ENCODE measurements at places on chromosomes 4 and X. TPM values are rescaled to one million over a fixed set of nuclear protein-coding genes. Genes with fewer than 3 reads are reported as not detected.

DNA sequence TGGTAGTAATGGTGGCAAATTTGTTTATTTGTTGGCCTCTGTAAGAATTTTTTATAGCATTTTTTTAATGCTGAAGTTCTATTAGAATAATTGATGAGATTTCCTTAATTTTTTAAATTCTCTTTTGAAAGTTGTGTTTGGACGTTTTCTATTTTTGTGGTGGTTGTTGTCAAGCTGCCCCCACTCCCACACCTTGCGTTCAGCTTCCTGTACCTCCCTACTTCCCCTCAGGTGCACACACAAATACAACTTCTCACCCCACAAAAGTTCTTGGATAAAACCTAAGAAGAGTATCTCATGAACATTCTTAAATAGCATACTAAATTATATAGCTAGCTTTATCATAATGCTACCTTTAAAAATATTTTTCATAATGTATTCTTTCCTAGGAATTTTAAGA lies 38.7 kb downstream of the EXOC1 start:
- no peak for DNase-seq

C4orf51 gene
- total RNA-seq: not detected

RNF150 gene
- 17.4 TPM for total RNA-seq

DNA sequence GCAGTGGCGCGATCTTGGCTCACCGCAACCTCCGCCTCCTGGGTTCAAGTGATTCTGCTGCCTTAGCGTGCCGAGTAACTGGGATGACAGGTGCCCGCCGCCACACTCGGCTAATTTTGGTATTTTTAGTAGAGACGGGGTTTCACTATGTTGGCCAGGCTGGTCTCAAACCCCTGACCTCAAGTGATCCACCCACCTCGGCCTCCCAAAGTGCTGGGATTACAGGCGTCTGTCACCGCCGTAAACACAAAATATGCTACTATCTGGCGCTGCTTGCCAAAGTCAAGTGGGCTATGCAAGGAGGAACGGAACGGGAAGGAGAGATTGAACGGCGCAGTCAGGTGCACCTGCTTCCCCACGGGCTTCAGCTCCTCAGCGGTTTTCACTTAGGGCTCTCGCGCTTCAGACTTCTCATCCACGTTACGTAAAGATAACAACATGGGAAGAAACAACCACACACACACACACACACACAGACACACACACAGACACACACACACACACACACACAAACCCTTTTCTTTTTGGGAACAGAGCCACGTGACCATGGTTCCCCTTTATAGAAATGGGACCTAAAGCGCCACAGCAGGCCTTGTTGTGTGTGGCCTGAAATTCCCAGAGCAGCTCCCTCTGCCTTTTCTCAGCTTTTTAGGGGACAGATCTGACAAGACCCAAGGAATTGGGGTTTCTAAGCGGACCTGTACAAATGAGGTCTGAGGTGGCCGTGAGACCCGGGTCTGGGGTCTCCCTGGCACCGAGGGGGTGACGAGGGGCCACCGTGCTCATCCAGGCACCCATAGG lies 1.5 kb downstream of the P2RY8 start:
- peak; percentile 59 for DNase-seq
